ENCODE measurements at places on chromosomes 3 and 15. TPM values are rescaled to one million over a fixed set of nuclear protein-coding genes. Genes with fewer than 3 reads are reported as not detected.

DNA sequence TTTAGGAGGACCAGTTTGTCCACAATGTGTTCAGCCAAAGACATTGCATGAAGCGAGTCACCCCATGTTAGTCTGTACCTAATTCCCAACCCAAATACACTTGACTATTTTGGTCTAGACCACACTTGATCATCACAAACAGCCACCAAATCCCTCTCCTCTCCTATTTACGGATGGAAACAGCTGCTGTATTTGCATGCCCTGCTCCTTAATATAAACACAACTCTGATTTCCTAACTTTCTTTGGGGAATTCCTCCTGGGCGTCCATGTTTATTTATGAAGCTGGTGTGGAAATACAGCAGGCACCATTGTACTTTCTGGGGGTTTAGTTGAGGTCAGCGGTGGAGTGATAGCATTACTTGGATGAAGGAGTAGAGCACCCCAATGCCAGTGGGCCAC, 235.2 kb downstream of the TLE3 start:
- no peak for DNase-seq

- no peak for DNase-seq
These were observed 102.7 kb downstream of the VPS8 start for GRCh38 chr3:184914628-184915027.

- no peak for DNase-seq
These were observed 72.4 kb upstream of the BBX start for GRCh38 chr3:107450254-107450893.

Gene TMCO5A
- total RNA-seq: not detected

DNA sequence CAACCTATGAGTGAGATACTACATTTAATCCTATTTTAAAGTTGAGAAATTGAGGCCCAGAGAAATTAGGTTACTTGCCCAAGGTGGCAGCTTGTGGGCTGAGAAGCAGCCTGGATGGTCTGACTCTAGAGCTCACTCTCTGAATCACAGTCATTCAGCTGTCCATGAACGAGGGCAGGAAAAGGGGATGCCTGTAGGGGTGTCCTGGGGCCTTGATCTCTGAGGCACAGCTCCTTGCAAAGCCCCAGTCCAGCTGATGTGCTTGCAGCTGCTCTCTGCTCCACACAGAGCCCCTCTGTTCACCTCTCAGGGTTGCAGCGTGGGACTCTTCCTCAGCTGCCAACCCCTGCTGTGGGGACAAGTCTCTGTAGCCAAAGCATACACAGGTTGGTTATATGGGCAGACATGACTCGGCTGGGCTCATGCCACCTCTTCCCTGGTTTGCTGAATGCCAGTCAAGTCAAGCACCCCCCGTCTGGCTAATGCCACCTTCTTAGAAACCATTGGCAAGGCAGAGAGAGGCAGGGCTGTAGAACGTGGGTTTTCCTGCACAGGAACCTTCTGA, 56.8 kb downstream of the GASK1A start:
- DNase-seq: no peak

GRCh38 chr3:171443211-171443957, 16.8 kb downstream of the TNIK start:
- DNase-seq: no peak

DNA sequence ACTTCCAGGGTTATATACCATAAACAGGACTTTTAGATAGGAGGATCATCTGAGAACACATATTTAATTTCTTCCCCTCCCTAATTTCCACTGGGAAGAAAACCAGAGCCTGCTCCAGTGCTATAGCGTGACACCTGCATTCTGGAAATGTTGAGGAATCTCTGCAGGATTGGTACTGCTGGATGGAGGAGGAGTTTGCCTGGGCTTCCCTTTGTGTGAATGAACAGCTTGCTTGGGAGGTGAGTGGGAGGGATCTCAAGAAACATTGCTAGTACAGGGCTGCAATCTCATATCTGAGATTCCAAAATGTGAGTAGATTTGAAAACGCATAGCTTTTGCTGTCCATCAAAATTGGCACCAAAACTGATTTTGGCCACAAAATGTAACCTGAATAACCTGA, 295.9 kb upstream of the RGMA start:
- no peak for DNase-seq

DNA sequence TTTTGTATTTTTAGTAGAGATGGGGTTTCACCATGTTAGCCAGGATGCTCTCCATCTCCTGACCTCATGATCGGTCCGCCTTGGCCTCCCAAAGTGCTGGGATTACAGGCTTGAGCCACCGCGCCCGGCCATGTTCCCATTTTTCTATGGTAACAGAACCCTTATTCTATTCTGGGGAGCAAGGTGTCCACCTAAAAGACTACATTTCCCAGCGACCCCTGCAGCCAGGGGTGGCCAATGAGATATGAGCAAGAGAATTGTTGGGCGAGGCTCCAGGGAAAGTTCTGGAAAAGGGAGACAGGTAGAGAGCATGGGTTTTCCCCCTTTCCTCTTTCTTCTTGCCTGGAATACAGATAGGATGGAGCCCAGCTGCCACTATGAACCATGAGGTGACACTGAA, 96.9 kb downstream of the LINGO1 start:
- DNase-seq: no peak

Gene FOXB1
- total RNA-seq: 0.24 TPM

- no peak for DNase-seq
These were observed 87.7 kb upstream of the HACD2 start for GRCh38 chr3:123672429-123673146.

Gene HAUS2
- 17.3 TPM for total RNA-seq

- DNase-seq: no peak
These were observed 390.4 kb downstream of the ZBTB20 start for GRCh38 chr3:114756506-114757279.

- peak; percentile 30 for DNase-seq
These were observed 422 bp downstream of the LSAMP start for GRCh38 chr3:116444819-116445310.

Gene MASP1
- 4.7 TPM for total RNA-seq

Gene GOLGA8O
- 1.3 TPM for total RNA-seq

GRCh38 chr3:120652896-120653545, 29.0 kb downstream of the HGD start:
- no peak for DNase-seq

GRCh38 chr3:178900029-178900646, 171.5 kb downstream of the ZMAT3 start:
- no peak for DNase-seq

DNA sequence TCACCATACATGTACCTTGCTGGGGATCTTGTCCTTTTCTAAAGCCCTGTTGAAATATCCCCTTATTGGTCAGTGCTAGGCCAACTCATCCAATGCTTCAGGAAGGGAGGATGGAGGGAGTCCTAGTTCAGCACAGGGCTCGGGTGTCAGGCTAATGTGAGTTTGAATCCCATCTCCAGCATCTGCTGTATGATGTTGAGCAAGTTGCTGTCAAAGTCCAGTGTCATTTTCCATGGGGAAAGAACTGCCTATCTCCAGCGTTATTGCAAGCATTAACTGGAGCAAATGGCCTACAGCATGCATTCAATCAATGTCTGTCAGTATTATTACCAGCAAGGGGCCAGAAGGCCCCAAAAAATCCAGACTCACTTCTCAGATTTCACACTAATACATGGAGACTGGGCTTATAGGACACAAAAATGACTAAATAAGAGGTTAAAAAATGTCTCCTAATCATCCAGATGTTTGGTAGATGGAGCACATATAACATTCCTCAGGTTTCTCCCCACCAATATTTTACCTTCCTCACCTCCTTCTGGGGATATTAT, 40.8 kb downstream of the SRGAP3 start:
- no peak for DNase-seq

DNA sequence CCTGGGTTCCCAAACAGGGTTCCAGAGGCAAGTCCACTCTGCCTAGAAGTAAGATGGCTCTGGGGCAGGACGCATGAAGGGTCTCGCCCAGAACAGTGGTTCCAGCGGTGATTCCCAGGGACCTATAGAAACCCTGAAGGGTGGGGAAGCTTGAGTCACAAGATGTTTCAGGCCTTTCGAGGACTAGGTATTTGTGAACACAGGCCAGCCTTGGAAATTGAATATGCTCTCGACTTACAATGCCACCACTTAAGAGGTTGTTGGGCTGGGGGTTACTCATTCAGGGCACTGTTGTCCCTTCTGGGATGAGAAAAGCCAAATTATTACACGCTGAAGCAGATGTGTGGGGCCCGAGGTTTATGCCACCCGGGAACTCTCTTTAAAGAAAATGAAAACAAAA, 152.0 kb downstream of the TJP1 start:
- no peak for DNase-seq

Gene NEK10
- 1.1 TPM for total RNA-seq

Gene PTX3
- 0.61 TPM for total RNA-seq

- DNase-seq: no peak
These were observed 16.2 kb upstream of the HERC1 start for GRCh38 chr15:63849906-63850305.

DNA sequence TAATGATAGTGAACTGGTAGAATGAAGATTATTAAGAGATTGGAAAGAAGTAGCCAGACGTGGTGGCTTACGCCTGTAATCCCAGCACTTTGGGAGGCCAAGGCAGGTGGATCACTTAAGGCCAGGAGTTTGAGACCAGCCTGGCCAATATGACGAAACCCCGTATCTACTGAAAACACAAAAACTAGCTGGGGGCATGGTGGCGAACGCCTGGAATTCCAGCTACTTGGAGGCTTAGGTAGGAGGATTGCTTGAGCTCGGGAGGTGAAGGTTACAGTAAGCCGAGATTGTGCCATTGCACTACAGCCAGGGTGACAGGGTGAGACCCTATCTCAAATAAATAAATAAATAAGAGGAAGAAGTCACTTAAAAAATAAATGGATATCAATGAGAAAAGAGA, 14.0 kb downstream of the USP8 start:
- DNase-seq: no peak

- DNase-seq: no peak
These were observed 59.4 kb downstream of the TMEM44 start for GRCh38 chr3:194573680-194574437.

Gene ZNF660
- 13.0 TPM for total RNA-seq

DNA sequence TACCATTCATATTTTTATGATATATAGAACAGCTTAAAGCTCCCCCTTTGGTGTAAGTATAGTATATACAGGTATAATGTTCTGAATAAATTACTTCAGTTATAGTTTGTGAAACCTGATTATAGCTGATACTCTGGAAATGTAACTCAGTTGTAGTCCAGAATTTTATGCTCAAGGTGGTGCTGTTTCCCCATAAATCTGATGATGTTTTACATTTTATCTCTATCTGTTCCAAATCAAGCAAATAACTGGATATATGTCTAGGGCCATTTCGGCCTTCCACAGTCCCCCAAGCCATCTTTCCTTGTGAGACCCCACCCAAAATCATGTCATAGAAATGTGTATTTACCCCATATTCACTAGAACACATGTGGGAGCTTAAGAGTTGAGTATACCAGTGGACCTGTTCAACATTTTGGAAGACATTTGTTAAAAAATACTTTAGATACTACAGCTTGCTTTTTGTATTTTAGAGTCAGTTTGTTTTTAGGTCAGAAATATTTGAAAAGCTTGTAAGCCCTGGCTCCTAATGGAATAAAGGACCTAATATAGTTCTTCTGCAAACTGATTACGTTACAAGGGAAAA, 107.1 kb downstream of the ATG7 start:
- no peak for DNase-seq

Gene WDR93
- 0.48 TPM for total RNA-seq

DNA sequence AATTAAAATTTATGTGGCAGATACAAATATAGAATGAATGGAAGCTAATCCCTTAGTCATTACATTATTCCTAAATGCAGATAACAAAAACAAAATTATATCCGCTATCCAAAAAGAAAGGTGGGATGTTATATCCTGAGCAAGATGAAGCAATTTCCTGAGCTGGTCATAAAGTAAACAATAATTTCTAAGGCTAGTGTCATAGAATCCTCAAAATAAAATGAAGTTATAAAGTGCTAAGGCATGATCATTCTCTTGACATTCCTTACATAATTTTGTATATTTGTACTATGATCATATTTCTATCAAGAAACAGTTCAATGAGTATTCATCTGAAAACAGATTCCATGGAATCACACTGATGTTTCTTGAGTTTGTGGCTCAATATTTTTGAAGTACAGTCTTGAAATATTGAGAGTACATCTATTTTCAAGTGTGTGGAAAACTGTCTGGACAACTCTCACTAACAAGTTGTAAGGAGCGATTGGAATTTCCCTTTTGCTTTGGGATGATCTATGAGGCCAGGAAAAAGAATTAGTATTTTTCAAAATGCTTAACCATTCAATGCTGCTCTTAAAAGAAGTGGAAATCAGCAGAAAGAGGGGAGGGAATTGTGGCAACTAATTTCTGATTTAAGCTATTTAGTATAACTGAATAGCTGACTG, 92.4 kb downstream of the ABI3BP start:
- DNase-seq: no peak

Gene RCN2
- total RNA-seq: 34.0 TPM

DNA sequence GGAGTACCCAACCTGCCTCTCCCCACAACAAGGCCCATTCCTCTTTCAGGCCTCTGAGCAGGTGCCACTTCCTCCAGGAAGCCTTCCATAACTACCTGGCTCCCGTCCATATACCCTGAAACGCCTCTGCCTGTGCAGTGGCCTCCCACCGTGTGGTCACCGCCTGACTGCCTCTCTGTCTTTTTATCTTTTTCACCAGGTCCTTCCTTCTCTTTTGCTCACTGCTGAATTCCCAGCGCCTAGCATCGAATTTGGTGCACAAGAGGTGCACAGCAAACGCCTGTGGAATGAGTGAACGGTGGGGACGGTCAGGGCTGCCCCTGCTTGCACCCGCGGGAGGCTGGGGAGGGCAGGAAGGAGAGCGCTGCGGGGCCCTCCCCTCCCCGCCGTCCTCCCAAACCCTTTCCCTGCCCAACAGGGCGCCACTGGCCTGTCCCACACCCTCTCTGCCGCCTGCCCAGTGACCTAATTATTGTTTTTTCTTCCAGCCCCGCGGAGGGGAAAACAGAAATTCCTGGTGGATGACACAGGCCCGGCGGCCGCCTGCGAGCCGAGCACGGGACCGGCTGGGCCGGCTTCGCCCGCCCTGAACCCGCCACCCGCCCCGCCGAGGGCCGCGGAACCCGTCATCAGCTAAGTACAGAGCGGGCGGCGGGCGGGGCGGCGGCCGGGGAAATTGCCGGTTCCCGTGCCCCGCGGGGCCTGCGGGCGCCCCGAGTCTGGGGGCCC, 140.1 kb downstream of the SMAD6 start:
- peak; percentile 91 for DNase-seq

DNA sequence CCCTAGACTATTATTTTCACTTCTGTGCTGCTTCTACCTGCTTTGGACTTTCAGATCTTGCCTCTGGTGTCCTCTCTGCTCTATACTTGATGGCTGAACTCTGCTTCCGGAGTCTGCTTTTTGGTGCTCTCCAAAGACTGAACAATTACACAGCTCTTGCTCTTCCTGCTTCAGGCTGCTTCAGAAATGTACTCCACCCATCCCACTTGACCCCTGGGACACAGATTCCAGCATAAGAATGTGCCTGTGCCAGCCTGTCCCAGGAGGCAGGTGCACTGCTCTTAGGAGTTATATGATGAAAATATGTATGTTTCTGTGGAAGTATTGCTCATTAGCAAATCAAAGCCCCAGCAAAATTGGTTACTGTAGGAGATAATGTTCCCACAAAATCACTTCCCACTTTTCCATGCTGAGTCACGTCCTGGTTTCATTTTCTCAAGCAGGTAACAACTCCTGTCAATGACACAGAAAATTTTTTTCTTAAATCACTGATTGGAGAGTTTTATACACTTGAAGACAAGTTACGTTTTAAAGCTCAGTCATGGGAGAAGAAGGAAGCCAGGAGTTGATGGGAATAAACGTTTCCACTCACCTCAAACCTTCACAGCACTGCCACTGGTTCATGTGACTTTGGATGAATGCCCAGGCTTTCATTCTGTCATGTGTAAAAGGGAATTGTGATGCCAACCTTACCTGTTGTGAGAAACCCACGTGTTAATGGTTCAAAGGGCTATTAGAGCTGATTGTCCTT, 239.4 kb upstream of the ZPLD1 start:
- DNase-seq: no peak

Gene STX19
- not detected for total RNA-seq

GRCh38 chr3:62241279-62241678, 132.1 kb downstream of the FEZF2 start:
- DNase-seq: no peak
